ENCODE measurements at places on chromosomes 5 and 9. TPM values are rescaled to one million over a fixed set of nuclear protein-coding genes. Genes with fewer than 3 reads are reported as not detected.

Gene CERT1
- total RNA-seq: 12.8 TPM

Gene TMEM215
- not detected for total RNA-seq

Gene MAMDC2
- total RNA-seq: 0.54 TPM

Gene SPAG8
- total RNA-seq: 2.9 TPM

Gene NCS1
- total RNA-seq: 55.7 TPM

Gene BARHL1
- total RNA-seq: not detected

Gene PFDN1
- total RNA-seq: 195 TPM

Gene GABBR2
- 0.06 TPM for total RNA-seq

Gene PAEP
- total RNA-seq: not detected

Gene DAB2IP
- total RNA-seq: 105 TPM
